ENCODE measurements at places on chromosomes 2 and 18.

DNA sequence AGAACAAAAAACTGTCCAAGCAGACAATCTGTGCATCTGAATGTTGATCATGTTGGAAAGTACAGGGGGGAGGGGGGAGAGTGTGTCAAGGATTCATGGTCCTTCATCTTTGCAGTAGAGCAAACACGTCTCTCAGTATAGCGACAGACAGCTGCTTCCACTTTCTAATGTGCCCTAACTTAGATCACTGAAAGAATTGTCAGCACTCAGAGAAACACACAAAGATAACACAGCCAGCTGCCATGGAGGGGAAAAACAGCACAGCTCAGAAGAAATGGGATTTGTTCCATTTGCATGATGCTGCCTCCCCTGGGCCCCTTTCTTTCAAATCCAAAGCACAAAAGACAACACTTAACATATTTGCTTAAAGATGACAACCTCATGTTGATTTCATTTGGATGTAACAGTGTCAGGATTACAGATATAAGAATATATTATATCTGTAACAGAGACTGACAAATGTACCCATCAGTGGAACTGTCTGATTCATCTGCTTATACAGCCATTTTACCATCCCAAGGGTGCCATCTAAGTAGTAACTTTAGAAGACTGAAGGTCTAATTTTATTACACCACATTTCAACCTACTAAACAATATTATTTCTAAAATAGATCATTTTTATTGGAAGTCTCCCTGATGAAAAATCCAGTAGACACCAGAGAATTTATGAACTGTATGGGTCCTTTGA is 17.7 kb downstream of the FIGN start:
- no peak for DNase-seq

DNA sequence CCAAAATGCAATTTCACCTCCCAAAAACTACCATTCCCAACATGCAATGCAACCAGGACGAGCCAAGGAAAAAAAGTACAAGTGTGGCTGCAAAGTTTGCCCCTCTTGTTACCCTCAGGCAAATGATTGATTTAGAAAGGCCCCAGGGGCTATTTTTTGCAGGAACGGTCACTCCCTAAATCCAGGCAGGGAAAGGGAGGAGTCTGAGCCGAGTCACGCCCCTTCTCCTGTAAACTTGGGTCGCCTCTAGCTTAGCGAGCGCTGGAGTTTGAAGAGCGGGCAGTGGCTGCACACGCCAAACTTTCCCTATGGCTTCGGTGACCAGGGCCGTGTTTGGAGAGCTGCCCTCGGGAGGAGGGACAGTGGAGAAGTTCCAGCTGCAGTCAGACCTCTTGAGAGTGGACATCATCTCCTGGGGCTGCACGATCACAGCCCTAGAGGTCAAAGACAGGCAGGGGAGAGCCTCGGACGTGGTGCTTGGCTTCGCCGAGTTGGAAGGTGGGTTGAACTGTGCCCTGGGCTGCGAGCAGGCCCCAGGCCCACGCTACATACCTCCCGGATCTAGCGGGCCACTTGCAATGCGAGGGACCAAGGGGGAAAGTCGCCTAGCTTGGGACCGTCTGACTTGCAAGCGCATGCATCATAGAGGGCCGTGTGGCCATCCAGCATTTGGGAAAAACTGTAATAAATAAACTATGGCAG is at the start of gene GALM:
Gene GALM, plus strand, starts transcription at position 261 of the 702 bp plus-strand sequence. Its CDS starts 48 bp downstream, at position 309.
- DNase-seq = no peak

- no peak for DNase-seq
Measured at GRCh38 chr2:25029183-25029554, 12.7 kb upstream of the EFR3B start.

GRCh38 chr2:229684942-229685562 is 29.3 kb downstream of the DNER start:
- no peak for DNase-seq

GRCh38 chr2:196384729-196385128 is 213.4 kb upstream of the STK17B start:
- no peak for DNase-seq

GRCh38 chr2:154452906-154453493 is 245.5 kb upstream of the KCNJ3 start:
- DNase-seq = no peak

DNA sequence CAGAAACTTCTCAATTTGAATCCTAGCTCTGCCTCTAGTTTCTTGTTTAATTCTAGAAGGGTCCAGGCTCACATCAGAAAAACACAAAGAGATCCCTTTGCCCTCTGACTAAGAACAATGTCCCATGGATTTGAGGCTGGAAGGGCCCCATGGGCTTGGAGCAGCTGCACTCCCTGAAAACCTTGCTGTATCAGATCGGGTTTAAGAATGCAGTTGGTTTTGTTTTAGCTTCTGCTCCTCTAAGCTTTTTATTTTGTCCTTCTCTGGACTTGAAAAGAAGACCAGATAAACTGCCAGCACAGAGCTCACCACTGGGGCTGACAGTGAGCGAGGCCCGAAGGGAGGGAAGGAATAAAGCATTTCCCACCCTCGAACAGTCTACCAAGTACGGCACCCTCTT is 69.2 kb upstream of the WIPF1 start:
- DNase-seq = no peak

DNA sequence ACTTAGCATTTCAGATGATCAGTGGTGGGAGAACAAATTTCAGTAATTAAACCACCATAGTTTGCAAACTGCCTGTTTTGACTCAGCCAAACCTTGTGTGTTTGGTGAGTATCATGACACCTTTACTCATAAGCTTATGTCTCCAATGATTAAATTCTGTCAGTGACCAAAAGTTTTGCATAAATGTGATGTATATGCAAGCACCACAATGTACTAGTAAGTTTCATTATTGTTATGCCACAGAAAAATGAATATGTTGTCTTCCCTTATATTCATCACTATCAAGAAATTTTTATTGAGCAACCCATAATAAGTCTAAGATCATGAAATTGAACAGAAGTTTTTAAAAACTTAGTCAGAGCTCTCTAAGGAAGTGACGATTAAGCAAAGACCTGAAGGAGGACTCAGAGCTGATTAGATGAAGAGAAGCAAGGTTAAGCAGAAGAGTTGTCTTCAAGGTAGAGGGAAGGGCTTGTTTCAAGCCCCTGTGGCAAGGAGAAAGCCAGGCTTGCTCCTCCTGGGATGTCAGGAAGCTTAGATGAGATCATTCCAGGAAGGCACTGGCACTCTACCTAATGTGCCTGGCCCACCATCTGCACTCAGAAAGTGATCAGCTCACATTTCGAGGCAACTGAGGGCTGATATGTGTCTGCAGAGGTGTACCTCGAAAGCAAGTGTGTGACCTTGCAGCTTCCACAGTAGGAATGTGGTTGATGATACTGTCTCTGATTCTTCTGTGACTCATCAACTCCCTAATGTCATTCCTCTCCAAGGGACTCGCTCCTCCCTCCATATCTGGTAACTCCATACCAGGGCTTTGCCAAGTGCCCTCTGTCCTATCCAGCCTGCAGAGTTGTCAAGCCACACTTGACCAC is 54.7 kb downstream of the KCTD18 start:
- DNase-seq = no peak

DNA sequence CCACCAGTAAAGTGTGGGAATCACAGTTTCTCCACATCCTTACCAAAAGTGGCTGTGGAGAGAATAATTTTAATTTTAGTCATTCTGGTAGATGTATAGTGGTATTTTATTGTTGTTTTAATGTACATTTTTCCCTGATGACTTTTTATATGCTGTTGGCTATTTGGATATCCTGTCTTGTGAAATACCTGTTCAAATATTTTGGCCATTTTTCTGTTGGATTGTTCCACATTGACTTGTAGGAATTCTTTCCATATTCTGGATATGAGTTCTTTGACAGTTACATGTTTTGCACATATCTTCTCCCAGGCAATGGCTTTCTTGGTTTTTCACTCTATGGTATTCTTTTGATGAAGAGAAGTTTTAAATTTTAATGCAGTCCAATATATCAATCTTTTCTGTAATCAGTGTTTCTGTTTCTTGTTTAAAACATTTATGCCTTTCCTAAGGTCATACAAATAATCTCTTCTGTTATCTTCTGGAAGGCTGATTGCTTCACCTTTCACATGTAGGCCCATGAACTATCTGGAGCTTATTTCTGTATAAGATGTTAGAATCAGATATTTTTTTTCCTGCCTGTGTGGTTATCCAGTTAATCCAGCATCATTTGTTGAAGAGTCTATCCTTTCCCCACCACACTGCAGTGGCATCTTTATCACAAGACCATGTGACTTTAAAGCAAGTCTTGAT is 19.0 kb downstream of the AFTPH start:
- DNase-seq = no peak

- no peak for DNase-seq
Measured at GRCh38 chr2:20027705-20028434, 15.4 kb upstream of the MATN3 start.

DNA sequence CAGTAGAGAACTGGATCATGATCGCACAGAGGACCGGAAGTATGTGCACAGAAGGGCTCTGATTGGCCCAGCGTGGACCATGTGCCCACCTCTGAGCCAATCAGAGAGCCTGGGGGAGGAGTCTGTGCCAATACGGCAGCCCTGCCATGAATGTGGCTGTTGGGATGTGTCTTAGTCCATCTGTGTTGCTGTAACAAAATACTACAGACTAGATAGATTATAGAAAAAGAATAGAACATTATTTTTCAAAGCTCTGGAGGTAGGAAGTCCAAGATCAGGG is 132.0 kb downstream of the NDUFA10 start:
- DNase-seq = no peak

DNA sequence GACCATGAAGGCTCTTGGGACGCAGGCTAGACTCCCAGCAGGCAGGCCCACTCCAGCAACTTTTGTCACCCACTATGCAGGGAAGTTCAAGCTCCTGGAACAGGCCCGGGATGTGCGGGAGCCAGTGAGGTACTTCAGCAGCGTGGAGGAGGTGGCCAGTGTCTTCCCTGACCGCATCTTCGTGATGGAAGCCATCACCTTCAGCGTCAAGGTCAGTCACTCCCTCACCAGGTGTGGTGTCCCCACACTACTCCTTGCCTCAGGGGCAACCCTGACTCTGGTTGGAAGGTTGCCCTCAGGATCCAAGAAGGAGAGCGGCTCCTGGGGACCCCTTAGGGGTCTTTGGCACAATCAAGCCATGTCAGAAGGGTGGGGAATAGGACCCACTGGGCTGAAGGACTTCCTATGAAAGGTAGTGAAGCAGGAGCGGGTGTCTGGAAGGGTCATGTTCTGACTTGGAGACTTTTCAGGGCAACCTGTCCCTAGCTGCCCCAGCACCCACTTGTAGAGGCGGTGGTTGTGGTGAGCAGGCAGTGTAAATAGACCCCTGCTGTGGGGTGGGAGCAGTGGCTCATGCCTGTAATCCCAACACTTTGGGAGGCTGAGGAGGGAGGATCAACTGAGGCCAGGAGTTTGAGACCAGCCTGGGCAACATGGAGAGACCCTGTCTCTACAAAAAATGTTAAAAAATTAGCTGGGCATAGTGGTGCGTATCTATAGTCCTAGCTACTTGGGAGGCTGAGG is 10.2 kb downstream of the GAREM2 start:
- no peak for DNase-seq

DNA sequence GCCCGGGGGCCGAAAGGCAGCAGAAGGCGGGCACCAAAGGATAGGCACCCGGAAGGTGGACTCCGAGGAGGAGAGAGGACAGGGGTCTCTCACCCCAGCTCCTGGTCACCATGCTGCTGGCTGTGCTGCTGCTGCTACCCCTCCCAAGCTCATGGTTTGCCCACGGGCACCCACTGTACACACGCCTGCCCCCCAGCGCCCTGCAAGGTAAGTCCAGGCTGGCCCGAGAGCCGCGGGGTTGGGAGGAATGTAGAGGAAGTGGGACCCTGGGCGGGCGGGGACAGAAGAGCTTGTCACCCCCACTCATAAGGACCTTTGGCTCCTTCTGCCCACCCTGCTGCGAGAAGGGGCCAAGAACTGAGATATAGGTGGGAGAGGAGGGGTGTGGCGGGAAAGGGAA is 301 bp downstream of the PRSS56 start:
- no peak for DNase-seq

- no peak for DNase-seq
Measured at GRCh38 chr2:66582987-66583880, 148.3 kb downstream of the MEIS1 start.

DNA sequence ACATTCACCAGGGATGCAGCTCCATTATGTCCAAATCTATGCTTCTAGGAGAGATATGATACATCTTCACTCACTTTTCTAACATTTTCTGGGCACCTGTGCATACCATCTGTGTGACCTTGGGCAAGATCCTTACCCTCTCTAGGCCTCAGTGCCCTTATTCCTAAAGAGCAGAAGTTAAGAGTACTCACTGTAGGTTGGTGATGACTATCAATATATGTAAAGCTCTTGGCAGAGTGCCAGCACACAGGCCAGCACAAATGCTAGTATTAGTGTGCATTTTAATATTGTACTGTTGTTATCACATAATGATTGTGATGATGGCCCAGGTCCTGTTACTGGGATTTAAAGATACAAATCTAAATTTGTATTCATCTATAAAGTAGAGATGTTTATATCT is 199.2 kb downstream of the RAD51AP2 start:
- no peak for DNase-seq

- DNase-seq = no peak
Measured at GRCh38 chr2:111667001-111667400, 217.0 kb downstream of the ANAPC1 start.

- DNase-seq = no peak
Measured at GRCh38 chr18:49985236-49985635, 171.9 kb upstream of the ACAA2 start.

DNA sequence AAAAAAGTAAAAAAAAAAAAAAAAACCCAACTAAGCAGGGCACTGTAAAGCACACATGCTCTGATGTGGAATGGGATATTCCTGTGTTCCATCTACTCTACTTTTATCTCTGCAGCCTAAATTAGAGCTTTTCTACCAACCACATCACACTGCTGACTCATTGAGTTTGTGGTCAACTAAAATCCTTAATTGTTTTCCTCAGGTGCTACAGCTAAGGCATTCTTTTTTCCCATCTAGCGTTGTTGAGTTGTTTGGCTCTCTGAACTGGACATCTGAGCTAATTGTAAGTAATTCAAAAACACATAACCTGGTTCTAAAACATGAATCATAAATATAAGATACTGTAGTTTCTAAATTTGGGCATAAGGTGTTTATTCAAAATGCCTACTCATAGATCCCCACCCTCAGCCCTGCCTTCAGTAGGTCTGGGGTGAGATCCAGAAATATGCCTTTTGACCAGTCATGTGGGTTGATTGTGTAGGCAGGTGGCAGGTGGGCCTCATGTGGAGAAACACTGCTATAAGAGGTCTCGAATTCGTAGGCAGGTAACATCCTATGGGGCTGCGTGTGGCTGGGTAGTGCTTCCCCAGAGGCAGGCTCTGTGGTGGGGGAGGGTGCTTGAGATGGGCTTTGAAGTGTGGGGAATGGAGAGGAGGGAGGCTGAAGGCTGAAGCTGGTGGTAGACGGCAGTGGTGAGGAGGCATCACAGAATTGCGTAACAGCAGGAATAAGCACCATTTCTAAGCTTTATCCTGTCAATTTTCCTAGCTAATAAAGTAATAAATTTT is 27.2 kb downstream of the ANKRD29 start:
- DNase-seq = no peak

Measured in activated CD8-positive, alpha-beta memory T cell treated with anti-CD3 and anti-CD28 coated beads for 4 hours (primary cell).